Fibroblast of skin of right quadriceps (primary cell): ENCODE measurements at places on chromosomes 4 and X.

DNA sequence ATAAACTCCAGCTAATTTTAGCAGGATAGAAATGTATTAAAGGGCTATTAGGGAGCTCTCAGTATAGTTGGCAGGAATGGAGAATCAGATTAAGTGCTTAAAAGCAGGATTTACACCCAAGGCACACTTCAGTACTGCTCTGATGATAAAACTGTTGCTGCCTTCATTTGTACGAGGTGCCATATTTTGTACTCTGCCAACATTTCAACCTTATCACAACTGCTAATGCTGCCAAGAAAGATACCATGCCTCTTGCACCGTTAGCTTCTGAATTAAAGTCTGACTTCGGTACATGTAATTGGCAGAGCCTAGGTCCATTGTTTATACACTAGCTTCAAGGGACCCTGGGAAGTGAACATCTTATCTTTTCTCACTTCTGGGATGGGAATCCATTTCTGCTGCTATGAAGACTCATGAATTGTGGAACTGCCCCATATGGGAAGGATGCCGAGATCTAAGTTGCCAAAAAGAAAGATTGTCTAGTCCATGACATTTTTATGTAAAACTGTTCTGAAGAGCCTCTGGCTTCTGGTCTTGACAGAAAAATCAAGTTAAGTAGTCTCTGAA, 624.0 kb upstream of the IGFBP7 start:
- DNase-seq: no peak

DNA sequence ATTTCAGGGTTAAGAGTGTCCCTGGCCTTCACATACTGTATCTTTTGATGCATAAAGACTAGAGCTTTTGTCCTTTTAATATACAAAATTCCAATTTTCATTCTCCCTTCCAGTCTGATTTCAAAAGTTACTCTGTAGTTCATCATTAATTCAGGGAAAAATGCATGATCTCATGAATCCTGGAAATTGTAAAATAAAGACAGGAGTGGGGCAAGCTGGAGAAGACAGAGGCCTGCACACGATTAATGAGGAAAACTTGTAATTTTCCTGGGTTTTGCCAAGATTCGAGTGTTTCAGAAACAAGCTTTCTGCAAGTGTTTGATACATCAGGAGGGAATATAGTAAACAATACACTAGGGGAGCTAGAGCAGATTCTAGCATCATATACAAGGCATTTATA, 947.9 kb downstream of the FAT4 start:
- no peak for DNase-seq

- DNase-seq: no peak
Observed at GRCh38 chrX:118761939-118762707, 34.7 kb downstream of the IL13RA1 start.

DNA sequence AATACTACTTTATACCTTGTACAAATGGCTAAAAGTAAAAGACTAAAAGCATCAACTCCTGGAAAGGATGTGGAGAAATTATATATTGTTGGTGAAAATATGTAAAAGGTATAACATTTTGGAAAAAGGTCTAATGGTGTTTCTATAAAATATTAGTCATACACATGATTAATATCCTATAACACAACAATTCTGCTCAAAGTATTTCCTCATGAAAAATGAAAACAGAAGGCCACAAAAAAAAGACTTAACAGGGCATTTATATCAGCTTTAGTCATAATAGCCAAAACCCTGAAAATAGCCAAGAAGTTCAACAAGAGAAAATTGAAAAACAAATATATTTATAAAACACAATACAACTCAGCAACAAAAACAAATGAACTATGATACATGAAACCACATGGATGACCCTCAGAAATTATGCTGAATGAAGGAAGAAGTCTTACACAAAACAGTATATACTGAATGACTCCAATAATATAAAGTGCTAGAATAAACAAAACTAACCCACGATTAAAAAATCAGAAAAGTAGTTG, 38.8 kb downstream of the TBCK start:
- DNase-seq: no peak

DNA sequence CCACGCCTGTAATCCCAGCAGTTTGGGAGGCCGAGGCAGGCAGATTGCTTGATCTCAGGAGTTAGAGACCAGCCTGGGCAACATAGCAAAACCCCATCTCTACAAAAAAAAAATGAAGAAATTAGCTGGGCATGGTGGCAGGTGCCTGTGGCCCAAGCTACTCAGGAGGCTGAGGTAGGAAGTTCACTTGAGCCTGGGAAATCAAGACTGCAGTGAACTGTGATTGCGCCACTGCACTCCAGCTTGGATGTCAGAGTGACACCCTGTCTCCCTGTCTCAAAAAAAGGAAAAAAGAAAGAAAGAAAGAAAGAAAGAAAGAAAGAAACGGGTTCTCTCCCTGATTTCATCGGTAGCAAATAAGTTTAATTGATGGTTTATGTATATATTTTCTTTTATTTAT, 64.6 kb upstream of the ESX1 start:
- DNase-seq: no peak

DNA sequence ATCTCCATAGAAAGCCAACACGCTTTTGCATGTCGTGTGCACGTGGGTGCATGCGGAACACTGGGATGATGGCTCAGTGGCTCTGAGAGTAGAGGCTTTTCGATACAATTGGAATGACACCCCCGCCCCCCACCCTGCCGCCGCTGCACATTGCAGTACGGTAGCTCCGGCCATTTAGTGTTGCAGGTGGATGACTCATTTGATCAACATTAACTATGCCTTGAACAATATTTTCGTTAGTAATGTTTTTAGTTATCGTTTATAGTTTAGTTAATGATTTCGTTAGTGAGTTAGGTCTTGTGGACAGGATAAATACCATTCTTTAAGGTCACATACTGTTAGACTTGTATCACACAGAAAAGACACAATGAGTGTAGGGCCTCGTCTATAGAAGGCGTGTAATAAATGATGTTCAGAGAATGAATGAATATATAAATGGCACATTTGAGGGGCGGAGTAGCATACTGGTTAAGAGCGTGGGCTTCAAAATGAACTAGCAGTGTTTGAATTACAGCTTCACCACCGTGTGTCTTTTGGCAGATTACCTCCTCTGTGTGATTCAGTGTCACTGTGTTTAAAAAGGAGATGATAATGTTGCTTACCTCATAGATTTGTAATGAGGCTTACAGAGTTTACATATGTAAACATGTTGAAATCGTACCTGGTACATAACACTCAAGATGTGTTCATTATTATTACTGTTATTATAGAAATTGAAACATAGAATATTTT, 67.2 kb upstream of the TENM3 start:
- no peak for DNase-seq

- peak; percentile 19 for DNase-seq
Observed at GRCh38 chr4:2469192-2469984, 482 bp downstream of the RNF4 start.

DNA sequence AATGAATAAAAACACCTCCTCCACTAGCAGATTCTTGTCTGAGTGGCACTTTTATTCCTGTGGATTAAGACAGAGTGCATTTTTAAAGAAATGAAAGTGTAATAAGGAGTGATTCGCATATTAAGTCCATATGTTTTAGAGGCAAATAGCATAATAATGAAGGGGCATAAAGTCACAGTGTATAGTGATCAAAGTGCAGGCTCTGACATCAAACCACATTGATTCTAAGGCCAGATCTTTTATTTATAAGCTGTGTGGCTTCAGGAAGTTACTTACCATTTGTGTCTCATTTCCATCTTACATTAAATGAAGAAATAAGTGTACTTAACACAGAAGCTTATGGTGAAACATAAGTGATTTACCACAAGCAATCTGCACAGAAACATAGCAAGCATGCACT, 332.8 kb downstream of the GASK1B start:
- no peak for DNase-seq

GRCh38 chr4:93776386-93777080, 52.0 kb upstream of the ATOH1 start:
- peak; percentile 45 for DNase-seq

DNA sequence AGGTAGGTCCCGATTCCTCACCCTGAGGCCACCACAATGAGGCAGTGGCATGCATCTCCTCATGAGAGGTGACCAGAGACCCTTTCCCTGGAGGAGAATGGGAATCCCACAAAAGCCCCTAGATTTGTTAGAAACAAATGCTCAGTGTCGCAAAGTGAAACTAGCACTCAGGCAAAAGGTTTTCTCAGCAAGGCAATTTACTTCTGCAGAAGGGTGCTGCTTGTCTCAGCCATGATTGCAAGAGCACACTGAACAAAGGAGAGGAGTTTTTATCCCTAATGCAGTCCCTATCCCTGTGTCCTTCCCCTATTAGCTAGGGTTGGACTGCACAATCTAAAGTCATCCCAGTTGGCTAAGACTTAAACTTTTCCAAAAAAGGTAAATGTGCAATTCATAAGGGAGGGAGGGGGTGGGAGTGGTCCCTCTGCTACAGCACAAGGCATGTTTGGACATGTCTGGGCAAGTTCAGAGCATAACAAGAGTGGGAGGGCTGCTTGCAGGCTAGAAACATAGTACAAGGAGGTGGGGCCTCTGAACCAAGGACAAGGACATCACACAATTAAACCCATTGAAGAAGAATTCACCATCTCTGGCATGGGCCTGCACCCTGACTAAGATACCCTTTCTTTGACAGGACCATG, 185.3 kb downstream of the CCNG2 start:
- DNase-seq: no peak

DNA sequence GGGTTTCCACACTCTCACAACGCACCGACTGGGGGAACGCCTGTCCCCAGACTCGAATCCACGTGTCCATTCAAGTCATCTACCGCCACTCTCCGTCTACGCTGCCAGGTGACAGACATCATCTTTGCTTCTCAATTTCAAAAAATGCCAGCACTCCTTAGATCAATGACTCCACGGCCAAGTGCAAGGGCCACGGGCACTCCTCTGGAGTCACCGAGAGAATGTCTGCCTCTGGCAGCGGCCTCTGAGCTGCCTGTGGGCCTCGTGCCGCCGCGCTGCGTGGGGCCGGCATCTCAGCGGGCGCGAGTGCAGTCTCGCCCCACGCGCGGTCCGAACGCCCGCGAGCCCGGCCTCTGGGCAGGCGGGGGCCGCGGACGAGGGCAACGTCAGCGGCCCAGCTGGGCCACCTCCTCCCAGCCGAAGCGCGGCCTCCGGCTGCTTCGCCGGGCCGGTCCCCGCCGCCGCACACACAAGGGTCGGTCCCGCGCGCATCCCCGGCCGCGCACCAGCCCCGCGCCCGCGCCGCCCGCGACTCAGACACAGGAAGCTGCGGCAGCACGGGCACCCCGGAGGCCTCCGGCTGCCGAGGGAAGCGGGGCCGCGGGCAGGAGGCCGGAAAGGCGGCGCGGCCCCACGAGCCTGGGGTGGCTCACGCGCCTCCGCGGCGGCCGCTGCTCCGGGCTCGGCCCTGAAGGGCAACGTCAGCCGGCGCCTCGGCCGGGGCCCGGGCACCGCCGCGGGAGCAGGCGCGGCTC, 450 bp downstream of the ACSL1 start:
- no peak for DNase-seq

DNA sequence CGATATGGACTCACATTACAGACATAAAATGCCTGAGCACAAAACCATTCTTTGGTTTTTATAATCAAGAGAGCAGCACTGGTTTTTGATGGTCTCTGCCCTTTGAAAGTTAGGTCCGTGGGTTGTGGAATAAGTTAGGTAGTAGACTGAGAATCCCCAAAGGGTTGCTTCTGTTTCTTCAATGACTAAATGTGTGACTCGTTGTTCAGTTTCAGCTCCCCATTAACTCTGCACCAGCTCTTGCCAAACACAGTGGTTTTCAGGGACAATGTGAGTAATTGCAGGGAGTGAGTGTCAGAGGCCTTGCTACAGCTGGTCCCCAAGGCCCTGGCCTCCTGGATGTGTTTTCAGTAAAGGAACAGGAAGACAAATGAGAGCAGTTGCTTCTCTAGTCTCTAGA, 24.8 kb downstream of the SMIM20 start:
- DNase-seq: peak; percentile 78

DNA sequence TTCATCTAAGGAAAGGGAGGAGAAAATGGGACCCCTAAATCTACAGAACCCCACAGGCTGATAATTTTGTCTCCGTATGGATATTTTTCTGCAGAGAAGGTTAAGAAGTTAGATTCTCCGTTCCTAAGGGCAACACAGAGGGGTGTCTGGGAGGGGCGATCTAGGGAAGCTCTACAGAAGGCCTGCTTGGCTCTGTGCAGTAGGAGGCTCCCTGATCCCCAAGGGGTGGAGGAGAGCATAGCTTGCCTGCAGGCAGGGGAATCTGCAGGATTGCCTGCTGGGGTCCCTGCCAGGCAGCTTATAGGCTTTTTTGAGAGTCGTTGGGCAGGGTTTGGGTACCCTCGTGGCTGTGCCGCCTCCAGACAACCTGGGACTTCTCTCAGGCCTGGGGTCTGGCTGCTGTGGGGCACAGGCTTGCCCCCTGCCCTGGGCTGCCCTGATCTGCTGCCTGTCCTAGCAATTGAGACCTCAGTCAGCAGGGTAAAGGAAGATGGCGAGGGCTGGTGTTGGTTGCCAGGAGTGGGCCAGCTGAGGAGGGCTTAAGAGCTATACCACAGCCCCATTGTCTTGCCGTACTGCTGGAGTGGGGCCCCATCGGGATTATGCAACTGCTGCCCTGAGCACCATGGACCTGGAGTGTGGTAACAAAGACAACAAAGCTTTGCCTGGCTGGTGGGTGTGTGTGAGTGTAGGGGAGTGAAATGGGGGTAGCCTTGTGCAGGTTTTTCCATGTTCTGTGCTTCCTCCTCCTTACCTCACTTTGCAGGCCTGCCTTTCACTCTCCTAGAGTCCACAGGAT, 74.1 kb downstream of the EFNB1 start:
- no peak for DNase-seq

DNA sequence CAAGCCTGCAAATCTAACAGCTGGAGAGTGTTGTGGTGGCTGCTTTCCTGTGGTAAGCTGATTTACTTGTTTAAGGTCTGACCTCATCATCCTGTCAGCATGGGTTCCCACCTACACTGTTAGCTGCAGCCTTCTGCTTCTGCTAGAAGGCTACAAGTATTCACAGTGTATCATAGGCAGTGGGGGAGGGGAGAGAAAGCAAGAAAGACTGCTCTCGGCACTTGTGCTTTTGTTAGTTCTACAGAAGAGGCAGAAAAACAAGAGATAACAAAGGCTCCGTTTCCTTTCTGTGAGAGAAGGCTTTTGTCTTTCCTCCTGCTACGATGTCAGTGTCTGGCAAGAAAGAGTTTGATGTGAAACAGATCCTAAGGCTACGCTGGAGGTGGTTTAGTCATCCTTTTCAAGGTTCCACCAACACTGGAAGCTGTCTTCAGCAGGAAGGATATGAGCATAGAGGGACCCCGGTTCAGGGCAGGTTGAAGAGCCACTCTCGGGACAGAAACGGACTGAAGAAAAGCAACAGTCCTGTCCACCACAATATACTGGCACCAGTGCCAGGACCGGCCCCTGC, at the start of gene KLHL4:
Gene KLHL4 (plus strand): TSS at position 232 of the 571 bp plus-strand sequence. CDS start 92 bp downstream, at position 324.
- peak; percentile 69 for DNase-seq

- no peak for DNase-seq
Observed at GRCh38 chrX:30812326-30812725, 76.7 kb downstream of the TAB3 start.

- DNase-seq: no peak
Observed at GRCh38 chr4:73762409-73762808, 22.0 kb downstream of the CXCL8 start.

DNA sequence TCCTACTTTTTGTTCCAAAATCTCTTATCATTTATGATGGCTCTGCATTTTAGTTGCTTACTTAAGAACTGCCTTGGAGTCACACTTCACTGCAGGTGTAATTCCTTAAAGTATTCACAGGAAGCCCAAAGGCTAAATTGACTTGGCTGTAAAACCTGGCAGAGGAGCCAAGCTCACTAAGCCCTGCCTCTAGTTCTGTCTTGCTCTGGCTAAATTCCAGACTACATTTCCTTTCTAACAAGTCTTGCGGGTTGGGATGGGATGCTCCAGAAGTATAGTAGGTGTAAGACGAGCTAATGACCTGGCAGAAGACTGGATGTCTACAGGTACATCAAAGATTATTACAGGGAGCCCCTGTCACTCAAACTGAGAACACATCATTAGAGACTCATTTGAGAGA, 924.0 kb upstream of the INTU start:
- DNase-seq: no peak
